Activated CD4-positive, alpha-beta T cell treated with anti-CD3 and anti-CD28 coated beads, Interleukin-2, amount 50 U/mL, for 24 hours (primary cell): ENCODE measurements at places on chromosomes 1 and 21.

DNA sequence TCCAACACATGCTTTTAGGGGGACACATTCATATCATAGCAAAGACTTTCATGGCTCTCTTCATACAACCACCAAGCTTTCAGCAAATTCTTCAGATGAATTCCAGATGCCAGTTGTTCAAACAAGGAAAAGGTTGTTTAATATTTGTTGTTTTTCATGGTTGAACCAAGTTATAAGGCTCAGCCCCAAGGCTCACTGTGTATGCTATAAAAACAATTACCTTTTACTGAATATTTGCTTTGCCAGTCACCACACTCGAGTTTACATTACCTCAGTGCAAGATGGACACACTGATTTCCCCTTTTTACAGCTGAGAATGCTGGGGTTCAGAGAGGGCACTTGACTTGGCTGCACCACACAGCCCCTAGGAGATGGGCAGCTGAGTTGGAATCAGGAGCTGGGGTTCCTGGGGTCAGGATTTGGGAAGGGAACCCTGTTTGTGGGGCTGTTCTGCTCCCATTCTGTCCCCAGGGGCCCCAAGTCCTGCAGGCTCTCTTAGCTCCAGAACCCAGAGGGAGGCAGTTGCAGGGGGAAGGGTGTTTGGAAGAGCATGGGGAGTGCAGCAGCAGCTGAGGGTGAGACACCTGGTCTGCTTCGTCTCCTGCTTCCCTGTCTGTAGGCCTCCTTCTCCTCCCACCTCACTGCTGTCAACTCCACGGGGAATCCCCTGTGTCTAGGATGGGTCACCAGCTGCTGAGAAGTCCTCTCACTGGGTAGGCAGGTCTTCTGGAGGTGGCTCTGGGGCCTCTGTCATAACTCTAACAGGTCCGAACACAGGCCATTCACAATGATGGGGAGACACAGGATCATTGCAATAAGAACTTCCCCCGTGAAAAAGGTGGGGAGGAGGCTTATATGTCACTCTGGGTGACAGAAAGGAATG is 12.8 kb upstream of the TMPRSS2 start:
- no peak for DNase-seq

DNA sequence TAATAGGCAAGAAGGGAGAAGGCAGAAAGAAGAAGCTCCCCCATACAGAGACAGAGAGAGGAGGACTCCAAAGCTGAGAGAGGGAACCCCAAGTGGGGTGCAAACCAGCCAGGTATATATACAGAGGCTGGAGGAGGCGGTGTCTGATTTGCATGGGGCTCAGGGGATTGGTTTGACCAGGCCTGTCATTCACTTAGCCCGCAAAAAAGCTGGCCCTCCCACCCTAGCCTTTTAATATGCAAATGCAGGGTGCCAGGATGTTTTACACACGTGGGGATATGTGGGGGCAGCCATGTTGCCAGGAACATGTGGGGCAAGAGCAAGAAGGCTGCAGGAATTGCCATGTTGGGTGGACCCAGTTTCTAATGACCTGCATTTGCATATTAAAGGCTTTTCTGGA is 37.0 kb upstream of the TENT5B start:
- no peak for DNase-seq

- DNase-seq = peak; percentile 55
Measured at GRCh38 chr1:20058531-20058930, 11.5 kb upstream of the PLA2G5 start.

GRCh38 chr1:158274797-158275196 is 14.9 kb upstream of the CD1C start:
- no peak for DNase-seq

GRCh38 chr1:34639701-34640100 is 115.1 kb upstream of the GJB5 start:
- DNase-seq = no peak

DNA sequence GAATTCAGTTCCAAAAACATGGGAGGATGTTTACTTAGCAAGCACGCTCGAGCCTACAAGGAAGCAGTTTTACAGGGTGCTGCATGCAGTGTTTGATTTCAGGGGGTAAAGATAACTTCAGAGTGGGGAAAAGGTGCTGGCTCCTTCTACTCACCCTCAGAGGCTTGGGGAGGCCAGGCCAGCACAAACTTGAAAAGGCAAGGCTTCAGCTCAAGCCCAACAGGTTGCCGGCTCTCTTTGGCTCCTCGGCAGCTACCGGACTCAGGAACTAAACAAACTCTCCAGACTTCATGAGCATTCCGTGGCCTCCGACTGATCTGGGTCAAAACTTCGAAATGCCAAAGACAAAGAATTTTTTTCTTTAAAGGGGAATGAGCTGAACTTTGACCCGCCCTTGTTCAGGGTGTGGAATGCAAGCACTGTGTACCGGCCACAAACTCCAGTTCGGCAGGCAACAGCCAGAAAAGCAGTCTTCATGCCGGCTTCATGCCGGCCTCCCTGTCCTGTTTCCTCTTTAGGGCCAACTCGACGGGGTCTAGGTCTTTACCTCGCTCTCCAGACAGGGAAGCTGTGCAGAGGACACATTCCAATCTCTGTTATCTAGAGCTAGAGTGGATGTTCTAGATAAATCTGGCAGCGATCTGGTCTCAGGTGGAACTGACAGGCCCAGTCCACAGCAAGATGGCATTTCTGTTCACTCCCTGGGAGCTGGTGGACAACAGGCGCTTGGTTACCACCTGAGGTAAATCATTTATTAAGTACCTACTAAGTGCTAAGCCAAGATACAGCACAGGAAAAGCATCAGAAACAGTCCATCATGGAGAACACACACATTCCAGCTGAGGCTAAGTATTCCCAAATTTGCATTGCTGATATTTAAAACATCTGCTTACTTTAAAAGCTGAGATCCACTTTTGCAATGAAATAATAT is 75.0 kb downstream of the CD46 start:
- DNase-seq = no peak

- DNase-seq = peak; percentile 57
Measured at GRCh38 chr1:2231532-2232254, 3.6 kb downstream of the SKI start.

DNA sequence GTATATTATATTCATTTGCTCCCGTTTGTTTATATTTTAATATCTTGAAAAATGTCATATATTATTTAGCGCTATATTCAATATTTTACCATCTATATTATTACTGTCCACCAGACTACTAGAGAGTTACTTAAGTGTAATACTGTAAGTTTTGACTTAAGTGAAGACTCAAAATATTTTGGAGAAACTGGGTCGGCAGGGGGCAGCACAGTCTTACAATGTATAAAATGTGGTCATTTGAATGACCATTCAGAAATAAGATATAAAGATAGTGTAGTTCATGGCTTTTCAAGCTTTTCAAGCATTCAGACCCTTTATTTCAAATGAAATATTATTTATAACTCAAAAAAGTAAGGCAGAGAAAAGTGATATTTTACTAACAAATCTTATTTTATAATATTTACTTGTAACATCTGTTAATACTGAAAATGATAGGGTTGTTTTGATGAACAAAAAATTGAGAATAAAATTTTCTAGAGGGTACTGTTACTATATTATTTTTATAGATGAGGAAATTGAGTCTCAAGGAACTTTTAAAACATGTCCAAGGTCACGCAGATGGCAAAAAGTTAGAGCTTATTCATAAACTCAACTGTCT is 89.0 kb upstream of the SERTAD4 start:
- DNase-seq = no peak

DNA sequence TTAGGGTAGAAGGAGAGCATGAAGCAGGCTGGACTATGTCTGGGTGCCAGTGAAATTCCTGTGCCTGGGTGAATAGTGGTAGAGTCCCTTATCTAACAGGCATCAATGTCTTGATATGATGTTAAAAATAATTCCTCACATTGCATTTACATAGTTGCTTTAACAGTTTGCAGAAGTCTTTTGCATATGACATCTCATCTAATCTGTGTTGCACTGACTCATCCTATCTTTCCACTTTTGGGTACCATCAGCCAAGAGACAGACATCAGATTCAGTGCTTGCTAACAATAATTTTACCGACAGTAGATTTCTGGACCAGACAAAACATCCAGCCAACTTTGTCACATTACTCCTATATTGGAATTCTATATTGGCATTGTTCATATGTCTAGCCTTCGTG is 92.5 kb downstream of the WDR64 start:
- DNase-seq = no peak

- DNase-seq = no peak
Measured at GRCh38 chr1:172970186-172970585, 80.6 kb downstream of the TNFSF18 start.

DNA sequence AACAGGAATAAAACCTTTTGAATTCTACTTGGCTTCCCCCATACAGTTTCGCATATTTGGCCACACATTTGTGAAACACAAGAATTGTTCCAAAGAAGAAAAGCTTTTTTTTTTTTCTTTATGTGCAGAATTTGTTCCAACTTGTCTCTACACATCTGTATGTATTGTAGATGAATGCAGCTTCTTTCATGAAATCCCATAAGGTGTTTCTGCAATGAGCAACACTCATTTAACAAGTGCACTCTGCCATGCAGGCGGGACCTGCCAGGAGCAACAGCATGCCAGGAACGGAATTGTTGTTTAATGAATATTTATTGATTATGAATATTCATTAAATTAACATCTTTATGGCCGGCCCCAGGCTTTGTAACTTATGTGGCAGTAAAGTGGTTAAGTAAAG is 1075.0 kb downstream of the TTLL7 start:
- no peak for DNase-seq

- no peak for DNase-seq
Measured at GRCh38 chr1:108712606-108713150, at the start of gene FNDC7. Gene FNDC7 (plus strand): TSS chr1:108712908. CDS start chr1:108712934, 26 bp downstream.

DNA sequence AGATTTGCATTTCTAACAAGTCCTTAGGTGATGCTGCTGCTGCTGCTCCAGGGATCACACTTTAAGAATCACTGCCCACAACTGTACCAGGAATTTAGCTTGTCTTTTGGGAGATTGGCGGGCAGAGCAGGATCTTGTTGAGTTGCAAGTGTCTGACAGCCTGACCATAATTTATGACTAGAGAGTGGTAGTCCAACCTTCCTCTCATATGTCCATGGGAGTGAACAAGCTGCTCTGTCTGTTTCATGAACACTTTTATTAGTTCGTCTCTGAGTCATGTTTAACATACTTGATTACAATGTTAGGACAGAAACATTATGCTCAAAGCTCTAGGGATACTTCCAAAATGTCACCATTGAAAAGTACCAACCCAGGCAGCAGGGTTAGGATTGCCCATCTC is 169.6 kb downstream of the TGFB2 start:
- DNase-seq = no peak

DNA sequence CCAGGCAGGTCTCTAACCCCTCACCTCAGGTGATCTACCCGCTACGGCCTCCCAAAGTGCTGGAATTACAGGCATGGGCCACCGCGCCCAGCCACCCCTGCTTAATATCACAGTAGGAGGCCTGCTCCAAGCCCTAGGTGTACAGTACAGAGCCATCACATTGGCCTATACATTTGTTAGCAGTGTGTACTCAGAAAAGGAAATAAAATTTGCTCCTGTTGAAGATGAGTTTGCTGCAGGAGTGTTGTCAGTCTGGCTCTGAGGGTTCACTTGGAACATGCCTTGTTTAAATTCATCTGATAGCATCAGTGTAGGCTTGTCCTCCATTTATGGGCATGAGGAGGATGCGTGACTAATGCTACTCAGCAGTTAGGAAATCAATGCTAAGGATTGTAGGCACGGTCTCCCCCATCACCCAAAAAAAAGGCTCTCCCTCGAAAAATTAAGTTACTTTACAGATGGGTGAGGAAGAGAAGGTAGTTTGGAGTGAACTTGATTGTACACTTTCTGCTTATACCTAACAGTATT is 4.6 kb upstream of the ENAH start:
- DNase-seq = no peak

DNA sequence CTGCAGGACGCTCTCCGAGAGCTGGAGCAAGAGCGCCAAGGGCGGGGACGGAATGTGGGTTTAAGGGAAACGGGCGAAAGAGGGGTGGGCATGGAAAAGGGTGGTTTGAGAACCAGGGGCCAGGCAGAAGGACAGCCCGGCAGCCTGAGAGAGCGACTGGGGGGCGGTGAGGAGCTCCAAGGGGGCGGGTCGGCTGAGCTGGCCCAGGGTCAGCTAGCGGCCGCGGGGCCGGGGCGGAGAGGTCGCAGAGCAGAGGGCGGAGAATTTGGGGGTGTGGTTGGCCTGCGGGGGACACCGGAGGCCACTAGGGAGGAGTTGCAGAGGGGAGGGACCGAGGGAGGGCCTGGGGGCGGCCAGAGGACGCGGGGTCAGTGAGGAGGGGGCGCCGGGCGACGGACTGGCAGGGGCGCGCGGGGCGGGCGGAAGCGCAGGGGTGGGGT is 54.7 kb downstream of the NDUFS5 start:
- DNase-seq = no peak

GRCh38 chr21:32186804-32187203 is 92.0 kb downstream of the MIS18A start:
- DNase-seq = no peak

GRCh38 chr1:232096751-232097150 is 470.2 kb downstream of the DISC1 start:
- no peak for DNase-seq

- no peak for DNase-seq
Measured at GRCh38 chr1:6889875-6890480, 104.7 kb downstream of the CAMTA1 start.

GRCh38 chr1:227416156-227416830 is 98.0 kb upstream of the CDC42BPA start:
- no peak for DNase-seq

DNA sequence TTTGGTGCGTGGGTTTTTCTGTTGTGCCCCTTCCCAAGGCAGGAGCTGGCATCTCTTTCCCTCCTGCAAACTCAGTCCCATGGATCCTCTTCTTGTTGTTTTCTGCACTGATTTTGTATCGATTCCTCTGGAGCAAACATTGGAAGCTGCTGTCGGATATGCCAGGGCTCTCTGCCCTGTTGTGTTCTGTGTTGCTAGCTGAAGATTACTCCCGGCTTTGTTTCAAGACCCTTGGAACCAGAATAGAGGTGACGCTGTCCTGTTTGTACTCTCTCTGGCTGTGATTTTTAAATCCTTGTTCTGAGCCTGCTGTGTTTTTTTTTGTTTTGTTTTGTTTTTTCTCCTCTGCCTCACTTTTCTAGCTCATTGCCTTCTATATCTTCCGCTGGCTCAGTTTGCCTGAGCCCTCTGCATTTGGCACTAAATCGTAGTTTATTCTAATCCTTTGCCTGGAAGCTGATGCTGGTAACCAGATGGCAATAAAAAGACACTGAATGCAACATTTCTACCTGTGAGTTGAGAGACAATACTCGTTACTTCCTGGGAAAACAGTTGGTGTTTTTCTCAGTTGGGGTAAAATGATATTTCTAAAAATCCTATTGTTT is 67.0 kb downstream of the BACH1 start:
- no peak for DNase-seq

DNA sequence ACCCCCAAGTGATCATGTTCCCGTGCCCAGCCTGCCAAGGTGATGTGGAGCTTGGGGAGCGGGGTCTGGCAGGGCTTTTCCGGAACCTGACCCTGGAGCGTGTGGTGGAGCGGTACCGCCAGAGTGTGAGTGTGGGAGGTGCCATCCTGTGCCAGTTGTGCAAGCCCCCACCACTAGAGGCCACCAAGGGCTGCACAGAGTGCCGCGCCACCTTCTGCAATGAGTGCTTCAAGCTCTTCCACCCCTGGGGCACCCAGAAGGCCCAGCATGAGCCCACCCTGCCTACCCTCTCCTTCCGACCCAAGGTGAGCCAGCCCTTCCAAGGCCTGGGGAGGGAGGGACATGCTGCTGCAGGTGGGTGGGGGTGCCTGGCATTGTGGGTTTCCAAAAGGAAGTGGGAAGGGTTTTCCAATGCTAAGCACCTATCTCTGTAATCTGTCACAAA is 2.3 kb downstream of the TRIM46 start:
- DNase-seq = no peak

- DNase-seq = no peak
Measured at GRCh38 chr1:152109231-152109997, 5.8 kb downstream of the TCHH start.
